IPS DF 6.9 (cell line): ENCODE measurements at places on chromosomes 4 and X.

GRCh38 chr4:156294577-156294976 is 340.9 kb upstream of the CTSO start:
- no peaks in the 10 kb centered on the region for H3K36me3 ChIP-seq
- peak; percentile 16 for DNase-seq
- no peaks in the 10 kb centered on the region for H3K4me1 ChIP-seq

DNA sequence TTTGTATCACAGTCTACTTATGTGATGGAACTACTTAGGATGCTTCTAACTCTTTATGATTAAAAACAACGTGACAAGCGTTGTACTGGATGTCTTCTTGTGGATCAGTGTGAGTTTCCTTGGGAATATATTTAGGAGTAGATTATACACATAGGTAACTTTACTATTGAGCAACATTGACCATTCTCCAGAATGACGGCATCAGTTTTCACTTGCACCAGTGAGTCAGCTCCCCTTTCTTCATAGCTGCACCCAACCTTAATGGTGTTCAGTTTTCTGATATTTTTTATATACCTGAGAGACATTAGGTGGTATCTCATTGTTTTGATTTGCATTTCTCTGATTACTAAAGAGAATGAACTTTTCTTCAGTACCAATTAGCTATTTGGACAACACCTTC is 343.9 kb downstream of the ADGRL3 start:
- no peak overlapping the region for H3K4me3 ChIP-seq
- DNase-seq: no peak
- H3K4me1 ChIP-seq: no peaks in the 10 kb centered on the region
- H3K27me3 ChIP-seq: no peaks in the 10 kb centered on the region

DNA sequence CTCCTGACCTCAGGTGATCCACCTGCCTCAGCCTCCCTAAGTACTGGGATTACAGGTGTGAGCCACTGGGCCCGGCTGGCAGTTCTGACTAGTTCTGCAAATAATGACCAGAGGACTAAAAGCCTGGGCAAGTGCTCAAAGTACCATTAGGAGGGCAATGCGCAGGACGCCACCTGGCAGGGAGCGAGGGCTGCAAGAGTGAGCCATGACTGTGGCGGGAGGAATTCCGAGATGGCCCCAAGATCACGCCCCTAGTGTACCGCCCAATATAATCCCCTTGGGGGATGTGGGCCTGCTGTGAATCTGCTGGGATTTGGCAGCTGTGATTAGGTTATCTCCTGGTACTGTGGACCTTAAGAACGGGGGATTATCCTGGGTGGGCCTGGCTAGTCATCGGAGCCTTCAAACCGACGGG is 26.2 kb upstream of the GPR78 start:
- no peak for DNase-seq
- H3K27me3 ChIP-seq: no peaks in the 10 kb centered on the region
- H3K27ac ChIP-seq: no peak overlapping the region
- H3K36me3 ChIP-seq: no peaks in the 10 kb centered on the region
- H3K4me1 ChIP-seq: no peaks in the 10 kb centered on the region

GRCh38 chr4:61308033-61308432 is 107.9 kb downstream of the ADGRL3 start:
- no peaks in the 10 kb centered on the region for H3K27me3 ChIP-seq
- H3K4me3 ChIP-seq: no peak overlapping the region
- DNase-seq: no peak
- H3K4me1 ChIP-seq: no peaks in the 10 kb centered on the region

- H3K4me1 ChIP-seq: no peaks in the 10 kb centered on the region; the same call in 1 of the 2 replicates
- H3K27ac ChIP-seq: no peak overlapping the region
- H3K27me3 ChIP-seq: no peaks in the 10 kb centered on the region
These were observed 69.5 kb downstream of the WFS1 start for GRCh38 chr4:6338951-6339817.

DNA sequence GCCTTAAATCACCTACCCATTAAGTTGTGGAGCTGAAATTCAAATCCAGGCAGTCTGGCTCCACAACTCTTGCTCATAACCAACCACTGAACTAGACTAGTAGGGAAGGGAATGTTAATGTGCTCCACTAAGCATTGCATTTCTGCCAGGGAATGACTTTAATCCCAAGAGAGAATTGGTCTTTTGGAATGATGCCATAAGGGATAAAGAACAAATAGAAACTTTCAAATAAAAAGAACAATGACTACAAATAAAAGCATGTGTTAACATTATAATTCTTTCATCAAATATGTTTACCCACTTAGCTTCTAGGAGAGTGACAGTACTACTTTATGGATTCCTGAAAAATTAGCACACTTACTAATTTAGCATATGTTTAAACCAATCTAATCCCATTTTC is 905.9 kb downstream of the CENPC start:
- no peaks in the 10 kb centered on the region for H3K4me1 ChIP-seq
- no peak overlapping the region for H3K27ac ChIP-seq
- H3K36me3 ChIP-seq: no peaks in the 10 kb centered on the region

- H3K36me3 ChIP-seq: no peaks in the 10 kb centered on the region
- H3K27me3 ChIP-seq: no peaks in the 10 kb centered on the region
These were observed 395.0 kb downstream of the DTHD1 start for GRCh38 chr4:36676139-36677050.

DNA sequence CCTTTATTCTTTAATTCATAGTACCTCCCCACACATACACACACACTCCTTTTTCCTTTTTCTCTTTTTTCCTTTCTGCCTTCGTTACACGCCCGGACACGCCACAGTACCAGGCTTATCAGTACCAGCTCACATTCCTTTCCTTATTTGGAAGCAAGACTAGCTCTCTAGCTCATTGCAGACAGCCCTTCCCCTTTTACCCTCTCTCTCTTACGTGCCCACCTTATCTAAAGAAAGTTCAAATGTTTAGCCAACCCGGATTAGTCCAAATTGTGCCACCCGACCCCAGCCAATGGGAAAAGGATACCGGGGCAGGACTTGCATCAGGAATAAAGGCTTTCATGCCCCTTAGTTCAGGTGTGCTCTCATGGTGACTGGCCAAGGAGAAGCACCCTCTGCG is 194.7 kb upstream of the VCX3A start:
- no peaks in the 10 kb centered on the region for H3K4me1 ChIP-seq
- no peaks in the 10 kb centered on the region for H3K36me3 ChIP-seq
- H3K27me3 ChIP-seq: no peaks in the 10 kb centered on the region
- no peak overlapping the region for H3K27ac ChIP-seq
- H3K4me3 ChIP-seq: no peak overlapping the region

DNA sequence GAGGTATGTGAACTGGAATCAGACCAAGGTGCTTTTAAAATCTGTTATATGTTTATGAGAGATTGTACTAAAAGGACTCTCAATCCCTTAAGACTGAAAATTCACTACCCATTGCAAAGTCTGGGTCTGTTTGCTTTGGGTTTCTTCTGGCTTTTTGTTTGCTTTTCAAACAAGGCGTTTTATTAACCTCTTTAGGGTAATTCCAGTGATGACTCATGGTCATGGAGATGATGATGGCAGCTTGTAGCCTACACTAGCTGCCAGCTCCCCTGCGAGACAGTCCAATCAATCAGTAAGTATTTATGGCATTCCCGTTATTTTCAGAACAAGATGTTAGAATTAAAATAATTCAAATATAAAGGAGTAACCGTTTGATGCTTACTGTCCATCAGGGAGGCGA is 643.8 kb upstream of the FTHL17 start:
- no peak overlapping the region for H3K27ac ChIP-seq
- no peaks in the 10 kb centered on the region for H3K27me3 ChIP-seq
- H3K4me3 ChIP-seq: no peak overlapping the region
- no peak for DNase-seq
- no peaks in the 10 kb centered on the region for H3K4me1 ChIP-seq
- H3K36me3 ChIP-seq: no peaks in the 10 kb centered on the region

- DNase-seq: no peak
- H3K4me1 ChIP-seq: no peaks in the 10 kb centered on the region
- H3K27ac ChIP-seq: no peak overlapping the region
- H3K27me3 ChIP-seq: no peaks in the 10 kb centered on the region
These were observed 1.5 kb downstream of the TMEM156 start for GRCh38 chr4:39030725-39031124.

DNA sequence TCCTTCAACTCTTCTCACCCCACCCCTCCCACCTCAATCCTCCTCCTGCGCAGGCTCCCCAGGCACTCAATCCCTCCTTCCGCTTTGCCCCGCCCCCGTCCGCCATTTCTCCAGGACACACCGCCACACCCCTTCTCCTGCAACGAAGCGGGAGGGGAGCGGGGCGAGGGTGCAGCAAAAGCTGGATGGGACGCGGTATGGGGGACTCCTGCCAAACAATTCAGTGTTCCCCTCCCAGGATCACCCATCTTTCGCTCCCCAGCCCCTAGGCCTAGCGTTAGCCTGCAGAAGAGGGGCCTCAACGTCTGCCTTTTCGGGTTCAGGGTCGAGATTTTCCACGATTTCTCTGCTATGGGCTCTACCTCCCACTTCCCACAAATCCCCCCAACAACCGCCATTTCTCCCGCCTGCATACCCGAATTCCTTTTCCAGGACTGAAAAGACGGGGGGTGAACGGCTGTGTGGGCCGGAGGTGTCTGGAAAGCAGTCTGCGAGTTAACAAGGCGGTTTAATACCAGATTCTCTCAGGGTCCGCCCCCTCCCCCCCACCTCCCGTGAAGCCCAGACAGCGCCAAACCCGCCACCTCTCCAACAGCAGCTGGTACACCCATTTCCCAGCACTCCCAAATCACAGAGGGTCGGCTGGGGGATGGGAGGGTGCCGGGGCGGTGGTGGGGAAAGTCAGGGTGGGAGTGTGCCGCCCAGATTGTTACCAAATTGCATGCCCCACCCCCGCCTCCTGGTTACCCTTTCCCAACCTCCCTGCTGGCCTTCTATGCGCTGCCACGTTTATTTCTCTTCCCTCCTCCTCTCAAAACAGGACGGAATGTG is 774 bp downstream of the ARMCX2 start:
- H3K36me3 ChIP-seq: peaks cover 15% of the 10 kb centered on the region
- H3K4me3 ChIP-seq: peak overlapping the region; percentile 92
- DNase-seq: no peak
- no peak overlapping the region for H3K27ac ChIP-seq
- H3K4me1 ChIP-seq: no peaks in the 10 kb centered on the region
